GM20000 (cell line): ENCODE measurements at places on chromosomes 7 and 10.

- no peak for DNase-seq
These were observed 50.7 kb downstream of the GDI2 start for GRCh38 chr10:5762531-5762930.

DNA sequence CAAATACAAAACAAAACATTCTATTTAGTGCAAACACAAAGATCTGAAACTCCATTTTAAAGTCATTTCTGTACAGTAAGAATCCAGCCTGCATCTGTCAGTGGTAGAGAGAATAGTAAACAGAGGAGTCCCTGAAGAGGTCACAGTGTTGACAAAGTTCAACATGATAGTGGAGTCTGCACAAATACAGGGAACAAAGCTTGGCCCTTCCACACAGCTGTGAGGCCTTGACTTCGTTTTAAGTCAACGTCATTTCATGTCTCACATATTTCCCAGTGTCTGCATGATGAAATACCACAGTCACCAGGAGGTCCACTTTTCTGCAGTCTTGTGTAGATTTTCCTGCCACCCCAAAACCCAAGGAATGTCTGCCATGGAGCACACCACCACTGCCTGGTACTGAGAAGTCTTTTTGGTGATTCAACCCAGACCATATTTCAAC, 33.0 kb downstream of the CYP26A1 start:
- DNase-seq = no peak

- no peak for DNase-seq
These were observed 88.6 kb downstream of the RNF216 start for GRCh38 chr7:5692845-5693278.

GRCh38 chr7:6398943-6399342, 48.8 kb downstream of the DAGLB start:
- no peak for DNase-seq

GRCh38 chr10:80159166-80159873, 26.8 kb downstream of the PLAC9 start:
- no peak for DNase-seq

DNA sequence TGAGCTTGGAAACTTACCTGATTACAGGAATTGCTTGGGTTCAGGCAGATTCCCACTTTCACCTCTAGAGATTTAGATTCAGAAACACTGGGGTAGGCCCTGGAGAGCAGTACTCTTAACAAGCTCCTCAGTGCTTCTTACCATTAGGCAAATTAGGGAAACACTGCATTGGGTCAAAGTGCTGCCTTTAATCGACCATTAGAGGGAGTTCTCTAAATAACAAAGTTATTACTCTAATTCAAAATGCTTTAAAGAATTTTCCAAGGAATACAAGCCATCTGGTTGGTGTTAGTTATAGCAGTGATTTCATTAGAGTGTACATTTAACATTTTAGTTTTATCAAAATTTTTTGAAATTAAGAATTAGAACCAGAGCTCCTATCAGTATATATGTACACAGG, 324.5 kb downstream of the GFRA1 start:
- DNase-seq = no peak

DNA sequence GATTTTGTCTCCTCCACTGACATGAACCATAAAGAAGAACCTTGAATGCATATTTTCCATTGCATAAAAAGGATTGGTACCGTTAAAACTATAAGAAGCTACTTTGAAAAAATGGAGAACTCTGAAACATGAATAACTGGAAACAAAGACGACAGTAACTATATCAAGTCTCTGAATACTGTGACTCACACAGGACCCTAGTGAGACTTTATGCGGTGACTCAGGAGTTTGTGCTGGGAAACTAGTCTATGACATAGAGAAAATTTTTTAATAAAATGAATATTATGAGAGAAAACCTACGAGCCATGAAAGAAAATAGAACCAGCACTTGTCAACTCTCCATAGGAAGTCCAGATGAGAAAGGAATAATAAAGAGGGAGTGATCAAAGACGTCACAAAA, 339.9 kb upstream of the ADARB2 start:
- no peak for DNase-seq

DNA sequence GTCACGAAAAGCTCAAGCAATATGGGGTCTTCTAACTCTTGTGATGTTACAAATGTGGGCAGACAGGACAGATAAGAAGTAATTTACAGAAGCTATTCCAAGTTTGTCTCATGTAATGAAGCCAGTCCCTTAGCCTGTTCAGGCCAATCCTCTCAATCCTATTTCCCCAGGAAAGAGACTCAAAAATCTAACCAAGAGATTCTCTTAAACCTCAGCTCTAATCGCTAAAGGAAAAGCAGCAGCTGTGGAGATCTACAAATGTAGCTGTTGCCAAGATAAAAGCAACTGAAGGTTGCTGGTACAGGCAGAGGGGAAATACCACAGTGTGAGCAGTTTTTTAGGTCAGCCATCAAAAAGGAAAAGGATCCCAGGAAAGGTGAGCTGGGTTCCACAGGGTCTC, 39.3 kb downstream of the ANK3 start:
- DNase-seq = no peak

- no peak for DNase-seq
These were observed 211.2 kb downstream of the ARL4A start for GRCh38 chr7:12898620-12899019.

GRCh38 chr7:116258734-116259133, 48.4 kb downstream of the TES start:
- DNase-seq = peak; percentile 30
